ENCODE measurements at places on chromosomes 3 and 15.

DNA sequence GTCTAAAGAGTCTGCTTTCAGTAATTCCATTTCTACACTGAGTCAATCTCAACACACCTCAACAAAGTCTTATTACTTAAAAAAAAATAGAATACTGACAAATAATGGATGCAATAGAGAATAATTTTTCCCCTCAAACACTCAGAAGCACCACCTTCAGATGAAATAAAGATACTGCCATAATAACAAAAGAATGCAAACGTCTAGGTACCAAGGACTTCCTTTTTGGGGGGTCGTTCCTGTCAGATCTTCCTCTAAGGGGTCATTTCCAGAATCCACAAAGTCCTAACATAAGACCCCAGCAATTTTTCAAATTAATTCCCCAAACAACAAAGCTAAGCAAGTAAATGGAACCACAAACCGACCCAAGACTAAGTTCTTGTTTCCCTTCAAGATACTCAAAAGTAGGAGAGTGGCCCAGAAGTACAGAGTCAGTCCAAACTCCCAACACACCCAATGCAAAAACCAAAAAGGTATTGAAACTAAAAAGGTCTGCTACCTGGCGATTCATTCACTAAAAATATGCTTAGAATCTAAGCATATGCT, 1.3 kb downstream of the RYK start:
- no peak for DNase-seq

DNA sequence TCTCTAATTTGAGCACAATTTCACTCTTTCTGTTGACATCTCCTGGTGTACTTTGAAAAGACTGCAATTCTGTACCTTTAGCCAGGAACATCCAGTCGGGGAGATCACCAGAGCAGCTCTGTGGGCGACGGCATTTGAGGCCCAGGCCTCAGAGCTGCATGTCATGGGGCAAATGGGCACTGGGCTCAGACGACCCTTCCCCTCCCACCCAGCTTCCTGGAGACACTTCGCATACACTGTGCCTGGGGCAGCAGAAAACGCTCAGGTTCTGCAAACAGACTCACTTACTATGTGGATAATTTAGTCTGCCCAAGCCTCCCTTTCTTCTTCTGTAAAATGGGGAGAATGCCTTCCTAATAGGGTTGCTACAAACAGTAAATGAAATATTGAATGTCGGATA, 96.9 kb downstream of the HMG20A start:
- no peak for DNase-seq

GRCh38 chr3:34238407-34238806, 440.0 kb downstream of the PDCD6IP start:
- no peak for DNase-seq

- no peak for DNase-seq
Measured at GRCh38 chr3:134249935-134250716, 533 bp downstream of the RYK start.

- no peak for DNase-seq
Measured at GRCh38 chr3:133413161-133414020, 13.5 kb downstream of the BFSP2 start.

- DNase-seq, result no peak
Measured at GRCh38 chr15:93070132-93070531, 18.9 kb downstream of the RGMA start.

- DNase-seq, result no peak
Measured at GRCh38 chr3:72329354-72329753, 518.9 kb downstream of the SHQ1 start.

All from glomerular endothelial cell (primary cell).